Esophagus mucosa (tissue), 1 donor: ENCODE measurements at places on chromosomes 16 and 17. TPM values are rescaled to one million over a fixed set of nuclear protein-coding genes. Genes with fewer than 3 reads are reported as not detected.

GRCh38 chr16:59719121-59719520 is 985.0 kb upstream of the GOT2 start:
- no peak for ATAC-seq

GRCh38 chr17:1904273-1905182 is 74.7 kb downstream of the RPA1 start:
- no peak for ATAC-seq

GRCh38 chr16:75311383-75311938 is 60.0 kb upstream of the BCAR1 start:
- no peak for ATAC-seq

DNA sequence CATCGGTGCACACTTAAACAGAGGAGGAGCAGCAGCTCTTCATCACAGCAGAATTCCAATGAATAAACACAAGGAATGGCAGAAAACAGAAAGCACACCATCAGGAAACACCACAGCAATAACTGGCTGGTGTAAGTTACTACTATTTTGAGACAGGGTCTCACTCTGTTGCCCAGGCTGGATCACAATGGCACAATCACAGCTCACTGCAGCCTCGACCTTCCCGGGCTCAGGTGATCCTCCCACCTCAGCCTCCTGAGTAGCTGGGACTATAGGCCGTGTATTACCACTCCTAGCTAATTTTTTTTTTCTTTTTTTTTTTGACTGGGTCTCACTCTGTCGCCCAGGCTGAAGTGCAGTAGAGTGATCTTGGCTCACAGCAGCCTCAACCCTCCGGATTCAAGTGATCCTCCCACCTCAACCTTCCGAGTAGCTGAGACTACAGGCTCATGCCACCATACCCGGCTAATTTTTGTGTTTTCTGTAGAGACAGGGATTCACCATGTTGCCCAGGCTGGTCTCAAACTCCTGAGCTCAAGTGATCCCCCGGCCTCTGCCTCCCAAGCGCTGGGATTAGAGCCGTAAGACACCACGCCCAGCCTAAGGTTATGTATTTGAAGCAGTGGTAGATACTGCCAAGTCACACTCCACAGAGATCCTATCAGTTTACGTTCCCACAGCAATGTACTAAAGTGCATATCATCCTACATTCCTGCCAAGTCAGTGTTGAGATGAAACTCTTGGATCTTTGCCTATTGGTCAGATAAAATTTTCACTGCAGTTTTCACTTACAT is 20.7 kb downstream of the TRAP1 start:
- no peak for ATAC-seq

Gene KCNG4
- total RNA-seq: not detected

Gene MYH2
- 0.56 TPM for total RNA-seq

DNA sequence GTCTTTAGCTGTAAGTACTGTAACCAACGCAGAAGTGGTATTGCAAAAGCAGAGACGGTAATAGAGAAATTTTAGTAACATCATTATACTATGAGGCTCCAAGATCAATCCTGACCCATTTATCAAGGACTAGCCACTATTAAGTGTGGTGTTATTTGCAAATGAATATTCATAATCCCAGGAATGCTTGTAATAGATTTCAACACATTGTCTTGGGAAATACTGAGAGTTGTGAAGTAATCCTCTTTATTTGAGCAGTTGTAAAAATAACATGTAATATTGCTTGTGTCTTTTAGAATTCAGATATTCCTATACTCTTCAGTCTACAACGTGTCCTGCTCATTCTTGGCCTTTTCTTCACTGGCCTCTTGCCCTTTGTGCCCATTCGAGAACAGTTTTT is 46.4 kb downstream of the GDPD1 start:
- ATAC-seq: no peak

DNA sequence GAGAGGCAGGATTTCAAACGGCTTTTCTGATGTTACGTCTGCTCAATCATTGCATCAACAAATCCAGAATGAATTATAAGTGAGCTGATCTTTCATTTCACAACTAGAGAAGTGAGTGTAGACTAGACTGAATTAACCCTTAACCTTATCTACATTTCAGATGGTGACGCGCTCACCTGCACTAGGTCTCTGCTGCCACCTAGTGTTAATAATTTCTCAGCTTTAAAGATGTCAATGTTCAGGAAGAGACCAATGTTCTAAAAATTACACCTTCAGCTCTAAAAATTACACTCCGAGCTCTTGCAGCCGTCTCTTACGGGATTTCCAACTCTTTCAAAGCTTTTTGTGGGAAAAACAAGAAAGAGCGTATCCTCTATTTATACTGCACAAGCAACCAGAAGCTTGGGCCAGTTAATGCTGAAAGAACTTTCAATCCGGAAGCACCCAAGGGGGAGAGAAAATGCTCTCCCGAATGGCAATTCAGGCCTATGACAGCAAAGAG is 88.2 kb upstream of the FA2H start:
- ATAC-seq: peak; percentile 86

DNA sequence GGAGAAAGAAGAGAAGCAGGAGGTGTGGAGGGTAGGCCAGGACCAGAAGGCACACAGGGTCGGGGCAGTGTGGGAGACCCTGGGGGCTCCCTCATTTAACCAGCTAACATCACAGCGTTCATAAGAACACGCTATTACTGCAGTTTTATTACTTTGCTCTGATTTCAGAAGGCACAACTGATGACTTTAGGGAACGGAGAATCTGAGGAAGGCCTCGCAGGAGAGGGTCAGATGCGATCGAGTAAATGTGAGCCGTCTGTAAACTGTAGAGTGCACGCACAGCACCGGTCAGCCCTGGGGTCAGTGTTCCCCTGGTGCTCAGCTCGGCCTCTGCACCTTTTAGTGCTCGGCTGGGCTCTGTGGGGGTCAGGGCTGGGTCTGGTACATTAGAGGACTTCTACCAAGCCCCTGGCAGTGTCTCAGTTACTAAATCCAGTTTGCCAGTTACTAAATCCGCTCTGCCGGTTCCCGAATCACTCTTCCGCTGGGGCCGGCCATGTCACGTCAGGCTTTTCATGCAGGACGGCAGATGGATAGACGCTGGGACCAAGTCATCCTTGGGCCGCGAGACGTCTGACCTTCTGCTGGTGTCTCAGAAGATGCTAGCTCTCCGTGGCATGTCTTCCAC is 325.9 kb downstream of the SEC14L1 start:
- no peak for ATAC-seq
